ENCODE measurements at places on chromosomes 11 and 22.

GRCh38 chr11:13487661-13488030 lies 8.2 kb downstream of the PTH start:
- DNase-seq, result no peak

GRCh38 chr11:133793271-133794035 lies 51.9 kb downstream of the SPATA19 start:
- DNase-seq, result no peak

DNA sequence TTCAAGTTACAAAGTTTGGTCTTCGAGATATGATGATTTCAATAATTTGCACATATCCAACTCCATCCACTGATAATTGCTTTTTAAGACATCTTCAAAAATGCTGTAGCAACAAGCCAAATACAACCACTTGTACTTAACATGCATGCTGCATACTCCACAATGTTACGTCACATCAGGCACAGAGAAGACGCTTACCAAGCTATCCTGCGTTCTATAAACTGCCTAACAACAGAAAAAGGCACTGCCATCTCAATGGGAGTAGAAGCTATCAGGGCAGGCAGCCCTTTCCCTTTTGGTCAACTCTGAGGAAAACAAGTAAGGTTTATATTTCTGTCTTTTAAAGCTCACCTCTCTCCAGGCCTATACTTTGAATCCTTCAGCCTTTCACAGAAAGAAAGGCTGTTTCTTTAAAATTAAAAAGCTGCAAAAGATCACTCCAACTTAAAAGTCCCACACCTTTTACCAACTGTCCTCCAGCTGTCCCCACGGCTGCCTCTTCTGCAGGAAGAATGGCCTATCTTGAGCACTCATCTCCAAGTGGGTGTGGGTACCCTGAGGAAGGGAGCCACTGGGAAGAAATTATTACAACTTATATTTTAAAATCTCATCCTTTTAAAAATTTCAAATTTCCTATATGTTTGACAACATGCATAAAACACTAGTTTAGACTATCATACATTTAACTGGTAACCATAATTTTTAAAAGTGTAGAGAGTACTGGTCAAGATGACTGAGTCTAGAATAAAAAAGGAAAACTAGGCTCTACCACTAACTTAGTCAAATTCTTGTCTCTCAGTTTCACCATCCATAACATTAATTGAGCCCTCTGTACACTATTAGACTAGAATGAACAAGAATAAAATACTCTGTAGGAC lies 14.5 kb downstream of the PHF21A start:
- no peak for DNase-seq

DNA sequence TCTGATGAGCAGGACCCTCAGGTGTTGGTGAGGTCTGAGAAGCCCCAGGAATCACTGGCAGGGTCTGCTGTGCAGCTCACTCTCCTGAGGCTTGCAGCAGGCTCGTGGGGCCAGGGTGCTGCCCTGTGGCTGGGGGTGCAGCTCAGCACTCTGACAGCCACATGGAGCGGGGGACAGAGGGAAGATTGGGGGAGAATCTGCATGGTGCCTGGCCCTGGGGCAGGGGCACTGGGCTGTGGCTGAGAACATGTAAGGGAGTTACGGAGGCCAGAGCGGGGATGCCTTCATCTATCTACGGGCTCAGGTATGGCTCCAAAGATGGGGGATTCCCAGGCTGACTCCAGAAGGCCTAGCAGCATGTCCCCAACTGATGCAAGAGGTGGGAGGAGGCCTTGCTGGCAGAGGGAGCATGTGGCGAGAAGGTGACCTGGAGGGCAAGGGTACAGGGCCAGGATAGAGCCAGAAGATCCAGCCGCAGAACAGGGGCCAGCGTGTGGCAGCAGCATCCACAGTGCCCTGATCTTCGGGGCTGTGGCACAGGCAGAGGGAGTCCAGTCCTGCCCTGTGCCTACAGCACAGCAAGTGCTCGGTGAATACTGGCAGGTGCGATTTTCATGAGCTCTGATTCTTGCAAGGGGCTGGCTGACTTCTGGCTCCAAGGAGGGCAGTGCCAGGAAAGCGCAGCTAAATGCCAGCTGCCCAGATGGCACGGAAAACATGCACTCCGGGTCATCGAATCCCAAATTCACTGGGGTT lies 184.7 kb downstream of the CTTN start:
- DNase-seq, result no peak

DNA sequence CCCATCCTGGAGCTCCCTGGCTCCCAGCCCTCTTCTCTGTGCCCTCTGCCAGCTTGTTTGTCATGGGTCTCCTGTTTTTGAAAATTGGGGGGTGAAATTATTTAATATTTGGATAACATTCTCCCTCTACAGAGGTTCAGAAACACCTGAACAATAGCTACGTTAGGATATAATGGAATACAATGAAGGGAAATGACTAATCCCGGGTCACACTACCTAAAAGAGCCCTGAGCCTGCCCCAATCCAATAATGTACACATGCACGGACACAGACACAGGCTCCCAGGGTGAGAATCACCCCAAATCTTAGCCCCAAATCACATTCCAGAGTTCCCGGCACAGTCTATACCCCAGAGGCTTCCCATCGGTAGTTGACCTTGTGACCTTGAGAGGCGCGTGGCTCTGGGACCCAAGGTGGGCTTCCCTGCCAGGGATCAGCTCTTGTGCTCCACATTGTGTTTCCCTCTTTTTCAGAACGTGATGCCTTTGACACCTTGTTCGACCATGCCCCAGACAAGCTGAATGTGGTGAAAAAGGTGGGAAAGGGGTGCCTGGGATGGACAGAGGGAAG lies 135.5 kb downstream of the PARVA start:
- DNase-seq, result no peak

DNA sequence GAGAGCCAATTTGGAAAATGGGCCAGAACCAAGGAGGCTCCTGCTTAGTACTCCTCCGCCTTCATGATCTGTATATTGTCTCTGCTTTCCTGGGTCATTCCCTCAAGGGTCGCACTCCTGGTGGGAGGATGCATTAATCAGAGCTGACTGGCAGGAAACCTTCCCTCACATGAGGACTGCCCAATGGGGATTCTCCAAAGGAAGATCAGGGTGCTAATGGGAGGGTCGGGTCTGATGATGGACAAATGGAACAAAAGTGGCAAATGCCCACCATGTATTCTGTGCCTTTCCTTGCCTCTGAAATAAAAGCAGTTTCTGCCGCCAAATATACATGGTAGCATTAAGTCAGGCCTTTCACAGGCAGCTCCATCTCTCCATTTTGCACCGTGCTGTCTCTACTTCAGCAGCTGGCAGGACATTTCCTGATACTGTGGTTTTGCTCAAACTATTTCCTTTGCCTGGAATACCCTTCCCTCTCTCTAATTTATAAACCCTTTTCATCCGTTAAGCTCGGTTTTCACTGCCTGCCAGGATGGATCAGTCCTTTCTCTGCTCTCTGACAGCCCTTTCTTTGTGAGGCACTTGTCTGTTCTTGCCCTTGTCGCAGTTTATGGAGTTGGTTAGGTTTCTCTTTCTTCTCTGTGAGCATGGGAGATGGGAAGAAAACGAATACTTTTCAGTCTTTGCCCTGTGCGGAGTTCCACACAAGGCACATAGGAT lies 13.5 kb downstream of the SREBF2 start:
- no peak for DNase-seq

DNA sequence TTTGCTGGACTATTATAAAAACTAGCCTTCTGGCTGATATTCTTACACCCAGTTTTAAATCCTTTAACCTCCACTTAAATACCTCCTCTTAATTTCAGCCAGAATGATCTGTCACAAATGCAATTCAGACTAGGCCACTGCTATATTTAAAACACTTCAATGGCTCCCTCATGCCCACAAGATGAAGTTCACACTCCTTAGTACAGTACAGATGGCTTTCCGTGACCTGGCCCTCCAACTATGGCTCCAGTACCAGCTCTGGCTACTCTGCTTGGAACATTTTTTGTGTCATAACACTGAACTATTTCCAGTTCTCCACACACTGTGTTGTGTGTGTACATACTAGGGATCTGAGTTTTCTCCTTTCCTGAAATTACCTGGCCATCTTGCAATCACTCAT lies 353.4 kb downstream of the SOX6 start:
- DNase-seq, result no peak

DNA sequence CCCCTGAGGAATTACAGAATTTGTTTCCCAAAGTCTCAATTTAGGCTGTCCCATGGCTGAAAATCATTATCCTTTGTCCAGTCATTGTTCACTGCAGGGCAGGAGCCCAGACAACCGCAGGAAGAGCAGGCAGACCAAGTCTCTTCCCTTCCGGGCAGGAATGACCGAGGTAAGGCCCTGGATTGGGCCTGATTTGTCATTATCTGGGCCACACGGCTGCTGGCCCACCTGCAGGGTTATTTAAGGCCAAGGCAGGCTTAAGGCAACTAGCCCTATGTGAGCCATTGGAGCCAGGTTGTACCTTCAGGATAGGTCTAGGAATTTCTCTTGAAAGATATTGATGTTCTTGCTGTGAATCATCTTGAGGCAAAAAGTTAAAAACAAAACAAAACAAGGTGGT lies 9.7 kb upstream of the IL10RA start:
- no peak for DNase-seq

GRCh38 chr11:60964801-60965200 lies 6.7 kb upstream of the CD6 start:
- DNase-seq, result no peak

GRCh38 chr11:76616676-76617552 lies 53.6 kb downstream of the LRRC32 start:
- no peak for DNase-seq

- peak; percentile 100 for DNase-seq
Observed at GRCh38 chr22:37431801-37432707, 4.8 kb upstream of the ELFN2 start.

GRCh38 chr22:27327497-27327896 lies 474.1 kb downstream of the MN1 start:
- no peak for DNase-seq

- DNase-seq, result no peak
Observed at GRCh38 chr22:36858966-36859365, 1.8 kb upstream of the NCF4 start.

DNA sequence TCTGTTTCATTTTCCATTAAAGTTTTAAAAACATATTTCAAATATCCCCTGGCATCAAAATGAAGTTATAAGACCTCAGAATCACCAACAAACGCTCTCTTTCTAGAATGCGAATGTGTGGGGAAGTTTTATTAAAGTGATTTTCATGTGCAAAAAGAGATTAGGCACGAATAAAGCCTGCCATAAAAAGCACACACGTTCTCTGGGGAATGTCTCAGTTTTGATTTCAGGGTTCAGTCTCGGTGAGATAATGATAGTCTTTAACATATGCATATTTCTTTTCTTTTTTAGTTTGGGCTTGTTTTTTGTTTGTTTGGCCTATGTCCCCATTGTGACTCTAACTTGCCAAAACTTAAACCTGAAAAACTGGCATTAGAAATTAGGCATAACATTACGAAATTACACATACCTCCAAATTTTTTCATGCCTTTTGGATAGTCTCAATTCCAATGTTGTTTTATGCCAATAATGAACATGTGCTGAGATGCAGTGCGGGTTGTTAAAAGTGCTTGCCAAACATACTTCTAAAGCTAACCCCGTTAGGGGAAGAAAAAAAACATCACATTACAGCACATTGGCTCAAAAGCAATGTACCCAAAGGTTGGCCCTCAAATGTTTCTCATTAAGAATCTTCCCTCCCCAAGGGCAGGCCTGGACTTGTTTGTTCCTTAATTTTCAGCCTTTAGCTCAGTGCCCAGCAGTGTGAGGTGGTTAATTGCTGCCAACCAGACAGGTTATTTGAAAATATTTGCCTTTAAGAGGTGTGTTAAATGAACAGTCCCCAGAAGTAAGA lies 33.2 kb upstream of the FBLN1 start:
- peak; percentile 48 for DNase-seq

GRCh38 chr11:61659413-61660196 lies 20.6 kb upstream of the DAGLA start:
- DNase-seq, result no peak

DNA sequence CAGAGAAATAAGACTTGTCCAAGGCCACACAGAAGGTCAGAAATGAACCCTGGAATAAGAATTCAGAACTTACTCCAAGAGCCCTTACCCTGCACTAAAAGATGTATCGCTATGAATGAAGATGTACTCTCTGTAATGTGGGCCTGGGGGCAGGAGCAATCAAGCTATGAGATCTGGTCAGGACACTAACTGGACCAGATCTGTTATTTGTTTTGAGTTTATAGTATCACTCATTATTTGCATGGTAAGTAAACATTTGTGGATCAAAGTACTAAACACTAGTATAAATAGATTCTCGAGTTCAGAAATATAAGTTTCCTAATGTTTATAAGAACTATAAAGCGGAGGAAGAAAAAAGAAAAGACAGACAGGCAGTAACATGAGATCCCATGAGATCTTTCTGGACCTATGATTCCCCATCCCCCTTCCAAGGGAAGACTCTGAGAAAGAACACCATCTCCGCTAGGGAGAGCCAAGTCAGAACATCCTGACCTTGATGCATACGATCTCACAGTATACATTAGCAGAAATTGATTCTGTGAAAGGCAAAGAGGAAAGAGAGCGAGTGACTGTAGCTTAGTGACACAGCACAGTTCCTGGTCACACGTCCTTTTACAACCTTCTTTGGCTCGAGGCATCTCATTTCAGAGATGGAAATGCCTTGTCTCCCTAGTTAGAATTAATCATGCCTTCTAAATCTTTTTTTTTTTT lies 71.2 kb downstream of the USP35 start:
- no peak for DNase-seq

- DNase-seq, result no peak
Observed at GRCh38 chr11:68317147-68317785, 4.9 kb downstream of the LRP5 start.

GRCh38 chr11:6627762-6628241 lies 8.6 kb upstream of the TPP1 start:
- no peak for DNase-seq
